Chondrocyte (in vitro differentiated cells): ENCODE measurements at places on chromosomes 13 and 19. TPM values are rescaled to one million over a fixed set of nuclear protein-coding genes. Genes with fewer than 3 reads are reported as not detected.

The PTGIR gene
- 0.80 to 2.4 TPM (median 2.2 TPM) in 3 replicates for total RNA-seq

The CD177 gene
- not detected in 3 replicates for total RNA-seq

The NALCN gene
- total RNA-seq = 38.0 to 59.7 TPM (median 38.6 TPM) in 3 replicates

The RGS9BP gene
- total RNA-seq = 0.19 to 0.95 TPM (median 0.90 TPM) in 3 replicates

The HDGFL2 gene
- 50.0 to 66.5 TPM (median 51.7 TPM) in 3 replicates for total RNA-seq

The PABPC3 gene
- total RNA-seq = 0.12 to 0.22 TPM (median 0.18 TPM) in 3 replicates

The FUT1 gene
- total RNA-seq = 0.44 to 0.52 TPM in 2 of 3 replicates, not detected in the other

GRCh38 chr13:71722206-71722605, 144.8 kb downstream of the DACH1 start:
- no peaks in the 10 kb centered on the region for H3K36me3 ChIP-seq
- no peaks in the 10 kb centered on the region for H3K4me1 ChIP-seq
- H3K27me3 ChIP-seq = no peaks in the 10 kb centered on the region
- H3K27ac ChIP-seq = no peak overlapping the region

GRCh38 chr19:11987405-11988281, 22.8 kb downstream of the ZNF763 start:
- H3K4me3 ChIP-seq = peak overlapping the region; percentile 98
- no peaks in the 10 kb centered on the region for H3K36me3 ChIP-seq
- peak; percentile 98 for DNase-seq
- H3K27ac ChIP-seq = peak overlapping the region; percentile 98

- peaks cover 24% of the 10 kb centered on the region for H3K4me1 ChIP-seq
- H3K36me3 ChIP-seq = peaks cover 10% of the 10 kb centered on the region
- peak overlapping the region; percentile 95 for H3K27ac ChIP-seq
These were observed 372 bp upstream of the ZNF699 start for GRCh38 chr19:9309974-9310446.

GRCh38 chr13:75704194-75704926, 68.2 kb downstream of the LMO7 start:
- DNase-seq = no peak
- H3K4me3 ChIP-seq = peak overlapping the region; percentile 35
- H3K4me1 ChIP-seq = peaks cover 70% of the 10 kb centered on the region
- H3K27me3 ChIP-seq = no peaks in the 10 kb centered on the region
- peak overlapping the region; percentile 74 for H3K27ac ChIP-seq
- peaks cover 2% of the 10 kb centered on the region for H3K36me3 ChIP-seq

DNA sequence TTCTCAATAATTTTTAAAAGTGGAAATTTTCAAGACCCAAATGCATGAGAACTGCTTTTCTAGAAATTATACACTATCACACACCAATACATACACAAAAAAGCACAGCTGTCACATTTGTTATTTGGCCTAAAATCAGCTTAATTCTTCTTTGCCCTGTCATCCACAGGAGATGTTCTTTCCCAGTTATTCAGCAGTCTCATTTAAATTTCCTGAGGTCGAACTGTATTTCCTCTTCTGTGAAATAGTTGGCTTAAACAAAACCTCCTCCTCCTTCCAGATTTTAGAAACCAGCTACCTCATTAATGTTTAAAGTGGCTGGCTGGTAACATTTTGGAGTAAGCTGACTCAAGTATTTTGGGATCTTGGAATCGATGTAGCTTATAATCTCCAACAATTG, 39.1 kb downstream of the SMAD9 start:
- H3K36me3 ChIP-seq = peaks cover 13% of the 10 kb centered on the region
- H3K27me3 ChIP-seq = no peaks in the 10 kb centered on the region
- no peak for DNase-seq
- no peak overlapping the region for H3K4me3 ChIP-seq

- H3K27me3 ChIP-seq = peaks cover 54% of the 10 kb centered on the region
- H3K4me3 ChIP-seq = no peak overlapping the region
- no peak overlapping the region for H3K27ac ChIP-seq
- no peaks in the 10 kb centered on the region for H3K36me3 ChIP-seq
- H3K4me1 ChIP-seq = no peaks in the 10 kb centered on the region
These were observed 10.4 kb downstream of the GJB2 start for GRCh38 chr13:20182231-20182846.

- DNase-seq = no peak
- H3K27ac ChIP-seq = peak overlapping the region; percentile 60
- H3K4me1 ChIP-seq = peaks cover 78% of the 10 kb centered on the region
These were observed 47.3 kb upstream of the NPAS1 start for GRCh38 chr19:46972311-46972710.

DNA sequence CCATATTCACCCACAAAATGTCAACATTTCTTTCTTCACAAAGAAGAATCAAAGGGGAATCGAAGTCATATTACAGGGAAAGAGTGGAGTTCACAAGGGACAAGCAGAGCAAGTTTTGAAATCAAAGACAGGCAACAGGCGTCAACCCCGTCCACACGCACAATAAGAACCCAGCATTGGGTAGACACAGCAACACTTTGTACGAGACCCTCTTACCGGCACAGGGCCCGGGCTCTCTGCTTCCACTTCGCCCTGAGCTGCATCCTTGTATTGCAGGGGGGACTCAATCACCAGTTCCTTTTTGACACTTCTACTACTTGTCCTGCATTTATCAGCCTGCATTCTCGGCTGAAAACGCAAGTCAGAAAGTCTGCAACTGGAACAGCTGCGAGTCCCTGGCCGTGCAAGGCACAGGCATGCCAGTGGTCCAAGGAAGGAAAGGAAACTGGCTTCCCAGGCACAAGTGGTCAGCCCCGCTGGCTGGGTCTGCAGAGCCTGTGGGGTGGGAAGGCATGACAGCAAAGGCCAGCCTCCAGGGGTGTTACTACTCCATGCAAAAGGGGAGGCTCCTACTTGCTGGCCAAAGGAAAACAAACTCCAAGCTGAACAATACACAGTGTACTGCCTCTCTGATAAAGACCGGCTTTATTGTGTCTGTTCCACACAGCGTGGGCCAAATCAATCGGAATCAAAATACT, at the start of gene DOCK9:
Gene DOCK9, minus strand, starts transcription at position 497 of the 698 bp plus-strand sequence. Its CDS starts 155 bp downstream, at position 342.
- peak within 1 kb of the TSS; percentile 88 for H3K27ac ChIP-seq
- peaks cover 53% of the 10 kb centered on the region for H3K4me1 ChIP-seq
- H3K27me3 ChIP-seq = no peaks in the 10 kb centered on the region
- no peaks in the 10 kb centered on the region for H3K36me3 ChIP-seq
- H3K4me3 ChIP-seq = peak within 1 kb of the TSS; percentile 67
- no peak for DNase-seq

GRCh38 chr19:35362261-35363000, 4.2 kb downstream of the FFAR3 start:
- no peak overlapping the region for H3K4me3 ChIP-seq
- H3K36me3 ChIP-seq = no peaks in the 10 kb centered on the region
- no peaks in the 10 kb centered on the region for H3K4me1 ChIP-seq

- no peak overlapping the region for H3K27ac ChIP-seq
- peaks cover 9% of the 10 kb centered on the region for H3K4me1 ChIP-seq
- DNase-seq = no peak
- peaks cover 18% of the 10 kb centered on the region for H3K36me3 ChIP-seq
These were observed 14.1 kb downstream of the ZNF444 start for GRCh38 chr19:56155124-56155687.
